ENCODE measurements at places on chromosomes 12 and 14. TPM values are rescaled to one million over a fixed set of nuclear protein-coding genes. Genes with fewer than 3 reads are reported as not detected.
A peak's percentile ranks its signal among the peaks of the same experiment; 100 is the strongest.

DNA sequence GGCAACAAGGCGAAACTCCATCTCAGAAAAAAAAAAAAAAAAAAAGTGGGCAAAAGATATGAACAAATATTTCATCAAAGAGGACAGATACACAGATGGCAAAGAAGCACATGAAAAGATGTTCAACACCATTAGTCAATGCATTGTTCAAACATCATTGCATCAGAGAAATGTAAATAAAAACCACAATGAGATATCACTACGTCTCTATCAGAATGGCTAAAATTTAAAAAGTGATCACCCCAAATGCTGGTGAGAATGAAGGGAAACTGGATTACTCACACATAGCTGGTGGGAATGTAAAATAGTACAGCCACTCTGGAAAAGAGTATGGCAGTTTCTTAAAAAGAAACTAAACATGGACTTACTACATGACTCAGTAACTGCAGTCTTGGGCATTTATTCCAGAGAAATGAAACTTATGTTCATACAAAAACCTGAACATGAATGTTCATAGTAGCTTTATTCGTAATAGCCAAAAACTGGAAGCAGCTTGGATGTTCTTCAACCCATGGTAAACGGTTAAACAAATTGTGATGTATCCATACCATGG is 3.6 kb downstream of the L2HGDH start:
- H3K4me3 ChIP-seq = no peak overlapping the region
- no peaks in the 10 kb centered on the region for H3K27me3 ChIP-seq
- DNase-seq = no peak

- no peaks in the 10 kb centered on the region for H3K27me3 ChIP-seq
- no peaks in the 10 kb centered on the region for H3K36me3 ChIP-seq
- no peaks in the 10 kb centered on the region for H3K4me1 ChIP-seq
- no peak overlapping the region for H3K27ac ChIP-seq
These were observed 2.8 kb downstream of the ETFBKMT start for GRCh38 chr12:31662176-31662849.

- no peak overlapping the region for H3K27ac ChIP-seq
- H3K36me3 ChIP-seq = no peaks in the 10 kb centered on the region
- DNase-seq = no peak
- H3K27me3 ChIP-seq = no peaks in the 10 kb centered on the region
These were observed 27.7 kb downstream of the CEP170B start for GRCh38 chr14:104892531-104893434.

DNA sequence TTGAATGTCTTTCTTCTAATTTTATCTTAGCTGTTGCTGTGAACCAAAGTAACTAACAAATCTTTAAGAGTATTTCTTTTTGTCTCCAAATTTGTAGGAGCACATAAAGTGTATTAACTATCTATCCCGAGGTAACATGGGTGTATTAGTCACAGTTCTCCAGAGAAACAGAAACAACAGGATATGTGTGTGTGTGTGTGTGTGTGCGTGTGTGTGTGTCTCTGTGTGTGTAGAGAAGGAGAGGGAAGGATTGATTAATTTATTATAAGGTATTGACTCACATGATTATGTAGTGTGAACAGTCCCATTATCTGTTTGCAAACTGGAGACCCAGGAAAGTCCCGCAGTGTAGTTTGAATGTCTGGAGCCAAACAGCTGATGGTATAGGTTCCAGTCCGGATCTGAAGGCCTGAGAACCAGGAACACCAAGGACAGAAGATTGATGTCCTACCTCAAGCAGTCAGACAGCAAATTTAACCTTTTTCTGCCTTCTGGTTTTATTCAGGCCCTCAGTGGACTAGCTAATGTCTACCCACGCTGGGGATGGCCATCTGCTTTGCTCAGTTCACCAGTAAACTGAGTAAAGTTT is 14.4 kb downstream of the G2E3 start:
- no peak overlapping the region for H3K27ac ChIP-seq
- no peaks in the 10 kb centered on the region for H3K36me3 ChIP-seq
- 0 out of 2 replicates have a peak, but pooled peaks cover 3% of the 10 kb centered on the region for H3K4me1 ChIP-seq

The INSM2 gene
- total RNA-seq = 0.38 TPM

DNA sequence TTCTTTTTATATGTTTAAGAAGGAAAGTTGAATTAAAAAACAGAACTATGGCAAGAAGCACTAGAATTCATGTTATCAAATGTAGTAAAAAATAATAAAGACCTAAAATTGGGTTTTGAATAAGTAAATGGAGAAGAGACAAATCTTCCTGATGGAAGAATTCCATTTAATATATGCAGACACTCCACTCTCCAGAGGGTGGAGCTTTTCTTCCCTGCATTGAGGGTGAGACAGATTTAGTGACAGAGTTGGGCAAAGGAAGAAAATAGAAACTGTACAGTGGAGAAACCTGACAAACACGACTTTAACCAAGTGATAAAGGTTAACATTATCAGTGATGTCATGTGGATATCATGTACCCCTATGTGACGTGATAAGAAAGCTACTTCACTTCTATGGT is 217.6 kb downstream of the PRKD1 start:
- H3K4me3 ChIP-seq = no peak overlapping the region
- no peaks in the 10 kb centered on the region for H3K4me1 ChIP-seq
- no peaks in the 10 kb centered on the region for H3K27me3 ChIP-seq
- no peak for DNase-seq

The ALKBH1 gene
- total RNA-seq = 12.8 TPM

The ANKRD33 gene
- total RNA-seq = not detected

The IRF9 gene
- total RNA-seq = 11.1 TPM

DNA sequence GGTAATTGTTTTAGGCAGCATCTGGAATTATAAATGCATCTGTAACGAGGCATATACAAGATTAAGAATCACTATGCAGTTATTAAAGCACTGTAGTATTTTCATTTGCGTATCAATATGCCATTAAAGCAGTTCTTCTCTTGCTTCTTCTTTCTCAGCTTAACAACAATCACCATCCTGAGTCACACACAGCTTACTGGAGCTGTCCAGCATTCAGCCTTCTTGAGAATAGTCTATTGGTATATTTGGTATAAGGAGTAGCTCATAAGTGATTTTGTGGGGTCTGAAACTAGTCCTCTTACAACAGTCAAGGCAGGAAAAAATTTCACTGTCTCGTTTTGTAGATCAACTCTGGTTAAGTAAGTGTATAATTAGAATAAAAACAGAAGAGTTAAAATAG is 523.0 kb upstream of the FOXG1 start:
- no peak overlapping the region for H3K4me3 ChIP-seq
- no peak for DNase-seq
- H3K27ac ChIP-seq = no peak overlapping the region
- H3K36me3 ChIP-seq = no peaks in the 10 kb centered on the region

The FAM234B gene
- total RNA-seq = 8.4 TPM

The CNTN1 gene
- total RNA-seq = 0.02 TPM

DNA sequence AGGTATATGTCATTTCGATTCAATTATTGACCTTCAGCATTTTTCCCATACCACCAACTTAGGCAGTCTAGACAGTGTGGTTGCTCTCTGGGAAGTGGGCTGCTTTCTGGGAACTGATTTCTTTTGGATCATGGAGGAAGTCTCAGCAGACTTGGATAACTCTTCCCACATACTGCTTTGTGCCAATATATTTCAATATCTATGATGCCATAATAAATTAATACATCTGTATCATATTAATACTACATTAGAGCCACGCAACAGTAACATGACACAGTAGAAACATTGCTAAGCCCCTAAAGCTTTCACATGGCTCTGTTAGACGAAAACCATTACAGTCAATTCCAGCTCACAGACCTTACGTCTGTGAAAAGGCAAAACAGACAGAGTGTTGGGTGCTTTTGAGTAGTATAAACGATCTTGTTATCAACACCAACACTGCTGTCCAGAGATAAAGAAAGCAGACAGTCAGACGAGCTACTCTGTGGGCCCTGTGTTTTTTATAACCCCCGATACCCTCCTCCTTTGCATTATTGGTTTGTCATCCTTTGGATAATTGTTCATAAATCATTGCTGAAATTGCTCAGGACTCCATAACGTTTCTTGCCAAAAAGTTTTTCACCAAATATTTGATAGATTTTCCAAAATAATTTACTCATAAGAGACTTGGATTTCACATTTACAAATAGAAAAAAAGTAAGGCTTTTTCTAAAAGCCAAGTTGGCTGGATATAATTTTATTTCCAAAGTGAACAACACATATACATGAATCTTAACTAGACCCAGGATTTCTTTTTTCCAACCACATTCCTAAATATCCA is 439.7 kb downstream of the ADAMTS20 start:
- H3K4me1 ChIP-seq = no peaks in the 10 kb centered on the region
- no peak for DNase-seq
- H3K27ac ChIP-seq = no peak overlapping the region
- no peaks in the 10 kb centered on the region for H3K36me3 ChIP-seq

- H3K4me3 ChIP-seq = no peak overlapping the region
- H3K4me1 ChIP-seq = no peaks in the 10 kb centered on the region
- DNase-seq = no peak
- H3K27me3 ChIP-seq = no peaks in the 10 kb centered on the region
- H3K27ac ChIP-seq = no peak overlapping the region
These were observed 1182.7 kb downstream of the AACS start for GRCh38 chr12:126247936-126248335.

- H3K27ac ChIP-seq = no peak overlapping the region
- DNase-seq = peak; percentile 39
- H3K27me3 ChIP-seq = no peaks in the 10 kb centered on the region
- peaks cover 6% of the 10 kb centered on the region for H3K4me1 ChIP-seq
These were observed 34.7 kb downstream of the MIA2 start for GRCh38 chr14:39268393-39268792.

The ART4 gene
- total RNA-seq = not detected

The TESPA1 gene
- total RNA-seq = not detected

The RITA1 gene
- 22.0 TPM for total RNA-seq

GRCh38 chr14:92575061-92575747 is 61.6 kb downstream of the RIN3 start:
- H3K4me3 ChIP-seq = no peak overlapping the region
- no peak for DNase-seq
- no peaks in the 10 kb centered on the region for H3K36me3 ChIP-seq
- no peaks in the 10 kb centered on the region for H3K27me3 ChIP-seq

DNA sequence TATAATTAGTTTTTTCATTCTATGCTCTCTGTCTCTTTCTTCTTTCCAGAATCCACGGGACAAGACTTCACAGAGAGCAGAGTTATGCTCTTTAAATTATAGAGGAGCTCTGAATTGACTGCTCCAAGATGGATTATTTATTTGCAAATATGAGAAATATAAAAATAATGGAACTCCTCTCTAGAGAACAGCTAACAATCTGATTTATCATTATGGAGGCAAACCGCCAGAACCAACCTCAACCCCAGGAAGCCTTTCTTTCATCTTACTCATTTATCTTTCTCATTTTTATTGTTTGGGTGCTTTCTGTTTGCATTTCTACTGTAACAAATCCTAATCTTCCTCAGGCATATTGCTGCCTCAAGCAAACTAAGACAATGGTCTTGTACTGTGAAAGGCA is 216.5 kb downstream of the C12orf50 start:
- H3K4me3 ChIP-seq = no peak overlapping the region
- H3K27me3 ChIP-seq = no peaks in the 10 kb centered on the region
- DNase-seq = no peak
- no peaks in the 10 kb centered on the region for H3K36me3 ChIP-seq

DNA sequence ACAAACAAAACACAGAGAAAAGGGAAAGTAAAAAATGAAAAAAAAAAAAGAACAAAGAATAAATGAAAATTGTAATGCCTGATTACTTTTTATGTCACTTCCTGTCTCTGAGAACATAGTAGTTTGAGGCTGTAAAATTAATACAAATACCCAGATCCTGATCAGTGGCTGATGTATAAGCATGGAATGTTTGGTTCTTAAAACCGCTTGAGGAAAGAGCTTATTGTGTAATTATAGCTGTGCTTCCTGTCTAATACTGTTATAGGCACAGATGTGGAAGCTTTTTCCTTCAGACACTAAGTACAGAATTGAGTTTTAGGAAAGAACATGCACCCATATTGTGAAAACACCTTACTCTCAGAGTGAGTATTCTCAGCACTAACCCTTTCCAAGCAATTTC is 86.9 kb downstream of the AVPR1A start:
- H3K27ac ChIP-seq = no peak overlapping the region
- no peaks in the 10 kb centered on the region for H3K27me3 ChIP-seq
- H3K4me1 ChIP-seq = no peaks in the 10 kb centered on the region
- DNase-seq = no peak

The RDH12 gene
- total RNA-seq = not detected

DNA sequence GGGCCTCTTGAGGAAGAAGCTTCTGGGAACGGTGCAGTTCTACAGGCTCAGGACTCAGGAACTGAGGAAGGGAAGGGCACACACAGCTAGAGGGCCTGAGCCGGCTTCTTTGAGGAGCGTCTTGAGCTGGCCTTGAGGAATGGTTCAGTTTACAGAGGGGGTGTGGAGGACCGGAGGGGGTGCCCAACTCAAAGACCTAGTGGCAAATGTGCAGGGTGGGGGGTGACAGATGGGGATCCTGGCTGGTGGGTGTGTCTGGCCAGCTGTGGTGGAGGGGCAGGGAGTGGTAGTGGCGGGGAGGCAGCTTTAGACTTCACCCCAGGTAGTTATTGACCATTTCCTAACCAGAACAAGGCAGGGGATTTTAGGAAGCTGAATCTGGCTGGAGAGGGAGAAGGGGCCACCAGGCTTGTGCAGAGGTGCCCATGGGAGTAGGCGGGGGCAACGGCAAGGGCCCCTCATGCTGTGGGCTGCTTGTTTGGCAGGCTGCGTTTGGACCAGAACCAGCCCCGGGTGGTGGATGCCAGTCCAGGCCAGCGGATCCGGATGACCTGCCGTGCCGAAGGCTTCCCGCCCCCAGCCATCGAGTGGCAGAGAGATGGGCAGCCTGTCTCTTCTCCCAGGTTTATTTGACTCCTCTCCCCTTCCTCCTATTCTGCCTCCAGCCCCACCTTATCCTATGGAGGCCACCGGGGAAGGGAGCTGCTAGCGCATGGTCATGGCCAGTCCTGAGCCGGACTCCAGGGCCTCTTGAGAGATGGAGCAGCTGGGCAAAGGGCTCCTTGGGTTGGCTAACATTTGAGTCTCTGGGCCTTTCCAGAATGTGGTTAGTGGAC is 27.8 kb downstream of the PAPLN start:
- H3K4me3 ChIP-seq = no peak overlapping the region
- no peaks in the 10 kb centered on the region for H3K27me3 ChIP-seq
- no peak for DNase-seq

- no peaks in the 10 kb centered on the region for H3K27me3 ChIP-seq
- peaks cover 9% of the 10 kb centered on the region for H3K4me1 ChIP-seq
- no peak for DNase-seq
- H3K4me3 ChIP-seq = no peak overlapping the region
- H3K27ac ChIP-seq = no peak overlapping the region
- no peaks in the 10 kb centered on the region for H3K36me3 ChIP-seq
These were observed 805 bp upstream of the KRT7 start for GRCh38 chr12:52232203-52232673.

GRCh38 chr12:61870658-61871484 is 389.3 kb upstream of the USP15 start:
- H3K27ac ChIP-seq = no peak overlapping the region
- no peaks in the 10 kb centered on the region for H3K4me1 ChIP-seq
- H3K36me3 ChIP-seq = no peaks in the 10 kb centered on the region
- H3K4me3 ChIP-seq = no peak overlapping the region
- no peak for DNase-seq
- no peaks in the 10 kb centered on the region for H3K27me3 ChIP-seq

- H3K4me3 ChIP-seq = no peak overlapping the region
- H3K27me3 ChIP-seq = no peaks in the 10 kb centered on the region
- no peaks in the 10 kb centered on the region for H3K4me1 ChIP-seq
- no peak for DNase-seq
These were observed 55.6 kb downstream of the ESRRB start for GRCh38 chr14:76431538-76431937.

All from SJCRH30 (cell line).